ENCODE measurements at places on chromosomes 6 and 20.

- peaks cover 39% of the 10 kb centered on the region for H3K27me3 ChIP-seq
- H3K27ac ChIP-seq = no peak overlapping the region
- H3K4me3 ChIP-seq = peak overlapping the region; percentile 91
- H3K4me1 ChIP-seq = peaks cover 15% of the 10 kb centered on the region
- H3K36me3 ChIP-seq = no peaks in the 10 kb centered on the region
Measured at GRCh38 chr6:144286503-144287393, 1.6 kb downstream of the UTRN start.

DNA sequence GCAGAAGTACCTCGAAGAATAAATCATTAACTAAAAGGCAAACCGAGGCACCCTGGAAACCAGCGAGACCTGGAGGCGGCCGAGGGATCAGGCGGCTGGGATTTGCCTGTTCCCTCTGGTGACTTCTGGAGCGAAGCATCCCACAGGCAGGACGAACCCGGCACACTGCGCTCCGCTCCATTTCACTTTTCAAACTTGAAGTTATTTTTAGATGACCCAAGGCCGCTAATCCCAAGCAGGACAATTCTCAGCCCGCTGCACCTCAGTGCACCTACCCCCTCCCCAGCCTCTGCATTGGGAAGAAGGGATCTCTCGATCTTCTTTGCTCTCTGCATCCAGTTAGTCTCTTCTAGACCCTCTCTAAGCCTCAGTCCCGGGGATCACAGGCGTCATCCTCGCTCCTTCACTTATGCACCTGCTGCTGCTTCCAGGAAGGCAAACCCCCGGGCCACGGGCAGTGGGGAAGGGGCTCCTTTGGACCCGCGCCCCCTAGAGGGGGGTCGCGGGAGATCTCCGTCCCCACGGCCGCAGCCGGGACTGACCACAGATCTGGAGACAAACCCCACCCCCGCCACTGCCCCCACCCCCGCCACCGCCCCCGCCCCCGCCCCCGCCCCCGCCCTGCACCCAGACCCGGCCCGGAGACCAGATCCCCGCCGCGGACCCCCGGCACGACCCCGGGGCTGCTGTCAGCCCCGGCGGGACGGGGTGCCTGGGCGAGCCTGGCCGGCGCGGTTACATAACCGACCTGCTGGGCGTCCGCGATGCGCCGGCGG lies 636 bp downstream of the RCAN2 start:
- no peak for DNase-seq
- H3K27ac ChIP-seq = no peak overlapping the region
- peaks cover 5% of the 10 kb centered on the region for H3K4me1 ChIP-seq
- no peaks in the 10 kb centered on the region for H3K36me3 ChIP-seq

- DNase-seq = no peak
- H3K27ac ChIP-seq = no peak overlapping the region
- no peaks in the 10 kb centered on the region for H3K36me3 ChIP-seq
- H3K27me3 ChIP-seq = no peaks in the 10 kb centered on the region
- no peaks in the 10 kb centered on the region for H3K4me1 ChIP-seq
Measured at GRCh38 chr6:78538002-78538401, 329.3 kb upstream of the IRAK1BP1 start.

- no peaks in the 10 kb centered on the region for H3K4me1 ChIP-seq
- DNase-seq = no peak
- H3K4me3 ChIP-seq = no peak overlapping the region
- no peak overlapping the region for H3K27ac ChIP-seq
- no peaks in the 10 kb centered on the region for H3K36me3 ChIP-seq
Measured at GRCh38 chr20:48132834-48133233, 347.6 kb upstream of the SULF2 start.

DNA sequence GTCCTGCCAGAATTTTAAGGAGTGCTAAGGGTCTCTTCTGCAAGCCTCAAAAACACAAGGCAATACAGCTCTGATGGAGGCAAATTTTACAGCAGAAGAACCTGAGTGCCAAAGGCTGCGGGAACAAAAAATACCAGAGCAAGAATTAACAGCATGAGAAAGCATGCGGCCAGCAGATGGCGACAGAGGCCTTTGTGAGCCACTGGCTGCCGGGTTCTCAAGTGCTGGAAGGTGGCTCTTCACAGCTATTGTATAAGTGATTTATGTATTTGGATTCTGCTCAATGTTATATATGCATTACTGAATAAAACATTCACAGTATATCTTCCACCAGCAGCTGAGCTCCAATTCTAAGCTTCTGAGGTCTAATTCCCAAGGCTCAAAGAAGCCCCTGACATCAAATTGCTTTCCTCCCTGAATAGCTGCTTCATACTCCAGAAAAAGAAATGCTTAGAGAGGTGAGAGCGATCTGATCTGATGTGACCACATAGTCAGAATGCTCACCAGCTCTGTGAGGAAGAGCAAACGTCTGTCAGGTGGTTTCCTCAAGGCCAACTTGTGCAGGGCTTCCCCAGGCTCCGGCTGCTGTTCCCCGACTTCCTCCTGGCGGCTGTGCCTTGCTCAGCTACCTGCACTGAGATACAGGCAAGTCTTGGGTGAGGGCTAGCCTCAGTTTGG lies 58.6 kb downstream of the PPP1R3G start:
- no peaks in the 10 kb centered on the region for H3K36me3 ChIP-seq
- peaks cover 6% of the 10 kb centered on the region for H3K4me1 ChIP-seq
- no peak overlapping the region for H3K4me3 ChIP-seq
- H3K27ac ChIP-seq = no peak overlapping the region
- peak; percentile 66 for DNase-seq

- peaks cover 5% of the 10 kb centered on the region for H3K4me1 ChIP-seq
- H3K4me3 ChIP-seq = no peak overlapping the region
- H3K27me3 ChIP-seq = peaks cover 17% of the 10 kb centered on the region
Measured at GRCh38 chr6:163708466-163708865, 293.9 kb downstream of the QKI start.

GRCh38 chr6:151616091-151616513 lies 122.3 kb downstream of the CCDC170 start:
- no peaks in the 10 kb centered on the region for H3K36me3 ChIP-seq
- H3K4me3 ChIP-seq = no peak overlapping the region
- H3K27ac ChIP-seq = no peak overlapping the region
- H3K27me3 ChIP-seq = peaks cover 17% of the 10 kb centered on the region
- DNase-seq = no peak
- H3K4me1 ChIP-seq = no peaks in the 10 kb centered on the region

DNA sequence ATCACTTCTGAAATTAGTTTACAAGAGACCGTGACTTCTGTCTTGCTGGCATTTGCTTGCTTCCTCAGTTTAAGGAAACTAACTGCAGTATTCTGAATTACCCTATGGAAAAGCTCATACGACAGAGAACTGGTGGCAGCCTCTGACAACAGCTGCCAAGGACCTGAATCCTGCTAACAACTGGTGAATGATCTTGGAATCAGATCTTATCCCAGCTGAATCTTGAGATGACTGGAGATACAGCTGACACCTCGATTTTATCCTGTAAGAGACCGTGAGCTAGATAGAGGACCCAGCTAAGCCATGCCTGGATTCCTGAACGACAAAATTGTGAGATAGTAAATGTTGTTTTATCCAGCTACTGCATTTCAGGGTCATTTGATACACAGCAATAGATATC lies 202.3 kb downstream of the OGFRL1 start:
- no peaks in the 10 kb centered on the region for H3K36me3 ChIP-seq
- H3K27ac ChIP-seq = no peak overlapping the region
- DNase-seq = no peak
- H3K27me3 ChIP-seq = peaks cover 3% of the 10 kb centered on the region
- H3K4me1 ChIP-seq = peaks cover under 1% of the 10 kb centered on the region
- no peak overlapping the region for H3K4me3 ChIP-seq

Measured in activated naive CD8-positive, alpha-beta T cell treated with anti-CD3 and anti-CD28 coated beads for 36 hours (primary cell).